ENCODE measurements at places on chromosomes 5 and 9. TPM values are rescaled to one million over a fixed set of nuclear protein-coding genes. Genes with fewer than 3 reads are reported as not detected.

ANKRD31 gene
- polyA plus RNA-seq: 0.34 TPM

PCDHB15 gene
- polyA plus RNA-seq: 13.2 TPM

MAN1B1 gene
- 63.2 TPM for polyA plus RNA-seq

BTF3 gene
- 926 TPM for polyA plus RNA-seq

DNAJC25 gene
- 14.8 TPM for polyA plus RNA-seq

NIM1K gene
- 0.53 TPM for polyA plus RNA-seq

FAM240B gene
- polyA plus RNA-seq: 0.28 TPM

FOXD4L5 gene
- 0.27 TPM for polyA plus RNA-seq

BTNL8 gene
- 1.1 TPM for polyA plus RNA-seq

LCN6 gene
- polyA plus RNA-seq: not detected

AFF4 gene
- 69.9 TPM for polyA plus RNA-seq

LRRC19 gene
- polyA plus RNA-seq: 0.15 TPM

DOLPP1 gene
- 18.4 TPM for polyA plus RNA-seq

ANKRD33B gene
- 0.53 TPM for polyA plus RNA-seq

KLF4 gene
- 46.5 TPM for polyA plus RNA-seq

IFNB1 gene
- not detected for polyA plus RNA-seq

TSSK1B gene
- not detected for polyA plus RNA-seq

SPINK6 gene
- polyA plus RNA-seq: not detected

EEIG1 gene
- polyA plus RNA-seq: 44.2 TPM

FBXL17 gene
- 22.6 TPM for polyA plus RNA-seq

ERCC6L2 gene
- polyA plus RNA-seq: 56.2 TPM

GABRP gene
- 1.2 TPM for polyA plus RNA-seq

SKP1 gene
- polyA plus RNA-seq: 538 TPM

MEIKIN gene
- polyA plus RNA-seq: not detected

QRFP gene
- polyA plus RNA-seq: 0.32 TPM

EHMT1 gene
- 70.3 TPM for polyA plus RNA-seq

TRIM23 gene
- 29.5 TPM for polyA plus RNA-seq

PCDHGA11 gene
- polyA plus RNA-seq: 2.7 TPM

SPAG8 gene
- polyA plus RNA-seq: 8.7 TPM

ANKRD20A1 gene
- polyA plus RNA-seq: 1.2 TPM

SGCD gene
- 14.3 TPM for polyA plus RNA-seq

C9orf153 gene
- polyA plus RNA-seq: 0.66 TPM

IDNK gene
- 6.2 TPM for polyA plus RNA-seq

APBB3 gene
- 44.4 TPM for polyA plus RNA-seq

ADGRV1 gene
- 15.5 TPM for polyA plus RNA-seq

IL7R gene
- 8.9 TPM for polyA plus RNA-seq

WDR31 gene
- 6.1 TPM for polyA plus RNA-seq

MAMDC2 gene
- polyA plus RNA-seq: 7.9 TPM

IFNE gene
- 0.55 TPM for polyA plus RNA-seq

STK10 gene
- 16.3 TPM for polyA plus RNA-seq

FST gene
- polyA plus RNA-seq: 0.85 TPM

UBE2D2 gene
- 179 TPM for polyA plus RNA-seq

TRIM36 gene
- polyA plus RNA-seq: 2.0 TPM

CDC20B gene
- polyA plus RNA-seq: 6.4 TPM

GRXCR2 gene
- not detected for polyA plus RNA-seq

SLC23A1 gene
- 1.6 TPM for polyA plus RNA-seq

GRIN3A gene
- 1.6 TPM for polyA plus RNA-seq

RGS7BP gene
- 17.6 TPM for polyA plus RNA-seq

BARHL1 gene
- not detected for polyA plus RNA-seq

KDM3B gene
- polyA plus RNA-seq: 58.7 TPM

COL5A1 gene
- polyA plus RNA-seq: 131 TPM

STPG3 gene
- 0.74 TPM for polyA plus RNA-seq
